Stimulated activated naive CD8-positive, alpha-beta T cell treated with anti-CD3 and anti-CD28 coated beads, Interleukin-15, amount 100 ng/mL, for 72 hours (primary cell): ENCODE measurements at places on chromosomes 4 and X.

DNA sequence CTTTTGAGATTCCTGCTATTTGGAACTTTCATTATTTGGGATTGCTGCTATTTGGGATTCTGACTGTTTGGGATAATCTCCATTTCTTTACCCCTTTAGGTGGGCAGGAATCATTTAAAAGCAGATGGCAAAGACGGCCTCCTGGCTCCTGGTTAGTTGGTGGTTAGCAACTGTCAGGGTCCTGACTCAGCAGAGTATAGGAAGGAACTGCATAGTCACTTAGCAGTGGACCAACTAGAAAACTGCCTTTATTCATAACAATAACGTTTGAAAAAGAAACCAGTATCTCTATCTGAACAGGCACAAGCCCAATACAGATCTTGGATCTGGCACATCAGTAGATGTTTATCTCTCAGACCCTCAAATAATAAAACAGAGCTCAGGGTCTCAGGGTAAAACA is 469.7 kb upstream of the FGF16 start:
- DNase-seq = no peak

- no peak for DNase-seq
These were observed 25.1 kb downstream of the TAB3 start for GRCh38 chrX:30863974-30864373.

DNA sequence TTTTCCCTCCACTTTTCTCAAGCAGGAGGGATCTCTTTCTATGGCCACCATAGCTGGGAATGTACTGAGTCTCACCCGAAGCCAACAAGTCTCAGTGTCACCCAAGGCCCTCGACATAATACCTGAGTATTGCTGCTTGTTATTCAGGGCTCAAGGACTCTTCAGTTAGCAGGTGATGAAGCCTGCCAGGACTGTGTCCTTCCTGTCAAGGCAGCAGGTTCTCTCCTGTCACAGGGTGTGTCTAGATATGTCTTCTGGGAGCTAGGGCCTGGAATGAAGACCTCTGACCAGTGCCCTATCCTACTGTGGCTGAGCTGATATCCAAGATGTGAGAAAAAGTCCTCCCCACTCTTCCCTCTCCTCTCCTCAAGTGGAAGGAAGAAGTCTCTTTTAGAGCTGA is 391.0 kb upstream of the DIPK2B start:
- DNase-seq = no peak

DNA sequence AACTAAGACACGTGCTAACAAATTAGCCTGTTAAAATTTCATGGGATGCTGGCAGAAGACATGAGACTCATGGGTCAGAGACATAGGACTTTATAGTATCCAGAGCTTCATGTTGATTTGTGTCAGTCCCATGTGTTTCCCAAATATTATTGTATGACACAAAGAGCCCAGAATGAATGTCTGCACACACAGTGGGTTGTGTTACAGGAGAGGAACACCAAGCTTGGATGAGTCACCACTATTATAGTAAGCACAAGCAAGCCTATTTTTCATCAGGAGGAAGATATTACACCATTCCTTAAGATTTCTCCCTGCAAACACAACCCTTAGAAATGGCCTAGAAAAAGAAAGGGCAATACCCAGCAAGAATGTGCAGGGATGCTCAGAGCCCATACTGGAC is 15.4 kb downstream of the BBS12 start:
- DNase-seq = no peak

DNA sequence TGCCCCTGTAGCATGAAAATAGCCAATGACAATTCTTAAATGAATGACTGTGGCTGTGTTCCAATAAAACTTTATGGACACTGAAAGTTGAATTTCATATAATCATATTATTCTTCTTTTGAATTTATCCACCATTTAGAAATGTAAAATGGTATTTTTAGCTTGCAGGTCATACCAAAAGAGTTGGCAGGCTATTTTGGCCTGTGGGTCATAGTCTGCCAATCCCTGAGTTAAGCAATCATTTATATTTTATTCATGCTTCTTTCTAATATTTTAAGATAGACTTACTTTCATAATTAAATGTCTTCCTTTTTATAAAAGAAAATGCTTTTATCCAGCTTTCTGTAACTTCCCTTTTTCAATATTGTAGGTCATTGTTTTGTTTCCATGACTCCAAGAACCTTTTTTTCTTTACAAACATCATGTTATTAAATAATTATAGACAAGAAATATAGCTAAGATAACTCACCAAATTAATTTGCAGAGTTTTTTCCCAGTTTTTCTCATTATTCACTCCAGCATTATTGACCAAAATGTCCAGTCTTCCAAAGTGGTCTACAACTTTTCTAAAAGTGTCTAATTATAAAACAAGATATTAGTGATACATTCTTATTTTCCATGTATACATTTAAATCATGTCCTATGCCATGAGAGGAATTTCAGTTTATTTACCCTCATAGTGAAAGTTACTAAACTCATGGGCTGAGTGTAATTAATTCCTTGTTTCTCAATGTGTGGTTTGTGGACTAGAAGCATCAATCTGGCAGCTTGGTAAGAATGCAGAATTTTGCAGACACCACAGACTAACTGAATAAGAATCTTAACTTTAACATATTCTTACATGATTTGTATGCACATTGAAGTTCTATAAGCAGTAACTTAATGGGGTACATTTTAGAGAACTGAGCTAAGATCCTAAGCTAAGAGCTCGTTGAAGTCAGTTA is 4.5 kb downstream of the HPGD start:
- DNase-seq = no peak

GRCh38 chr4:6246170-6246634 is 23.4 kb upstream of the WFS1 start:
- DNase-seq = no peak

DNA sequence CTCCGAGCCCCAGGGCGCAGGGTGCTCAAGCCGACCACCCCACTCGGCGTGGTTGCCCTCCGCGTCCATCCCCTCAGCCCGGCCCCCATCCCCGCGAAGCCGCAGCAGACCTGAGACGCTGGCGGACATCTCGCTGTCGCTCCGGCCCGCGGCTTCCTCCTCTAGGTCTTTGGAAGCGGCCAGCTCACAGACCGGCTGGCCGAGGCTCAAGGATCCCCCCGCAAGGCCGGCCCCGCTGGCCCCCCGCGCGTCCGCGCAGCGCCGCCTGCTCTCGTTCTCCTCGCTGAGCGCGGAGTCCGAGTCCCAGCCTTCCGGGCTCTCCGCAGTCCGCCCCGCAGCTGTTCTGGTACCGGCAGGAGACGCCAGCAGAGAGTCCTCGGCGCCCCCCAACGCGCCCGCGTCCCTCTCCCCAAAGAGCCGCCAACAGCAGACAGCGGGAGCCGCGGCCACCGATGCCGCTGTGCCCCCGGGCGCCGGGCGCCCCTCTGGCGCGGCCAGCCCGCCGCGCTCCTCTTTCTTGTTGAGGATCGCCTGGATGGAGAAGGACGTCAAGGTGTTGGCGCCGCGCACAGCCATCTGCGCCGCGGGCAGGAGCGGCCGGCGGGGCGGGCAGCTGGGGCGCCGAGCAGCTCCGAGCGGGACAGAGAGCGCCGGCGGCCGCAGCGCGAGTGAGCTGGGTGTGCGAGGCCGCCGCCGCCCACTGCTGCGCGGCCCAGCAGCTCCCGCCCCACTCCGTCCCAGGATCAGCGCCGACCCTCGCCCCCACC is at the start of gene NKX3-2:
Gene NKX3-2 (minus strand): TSS at position 670 of the 767 bp plus-strand sequence. CDS start 94 bp downstream, at position 576.
- DNase-seq = no peak

DNA sequence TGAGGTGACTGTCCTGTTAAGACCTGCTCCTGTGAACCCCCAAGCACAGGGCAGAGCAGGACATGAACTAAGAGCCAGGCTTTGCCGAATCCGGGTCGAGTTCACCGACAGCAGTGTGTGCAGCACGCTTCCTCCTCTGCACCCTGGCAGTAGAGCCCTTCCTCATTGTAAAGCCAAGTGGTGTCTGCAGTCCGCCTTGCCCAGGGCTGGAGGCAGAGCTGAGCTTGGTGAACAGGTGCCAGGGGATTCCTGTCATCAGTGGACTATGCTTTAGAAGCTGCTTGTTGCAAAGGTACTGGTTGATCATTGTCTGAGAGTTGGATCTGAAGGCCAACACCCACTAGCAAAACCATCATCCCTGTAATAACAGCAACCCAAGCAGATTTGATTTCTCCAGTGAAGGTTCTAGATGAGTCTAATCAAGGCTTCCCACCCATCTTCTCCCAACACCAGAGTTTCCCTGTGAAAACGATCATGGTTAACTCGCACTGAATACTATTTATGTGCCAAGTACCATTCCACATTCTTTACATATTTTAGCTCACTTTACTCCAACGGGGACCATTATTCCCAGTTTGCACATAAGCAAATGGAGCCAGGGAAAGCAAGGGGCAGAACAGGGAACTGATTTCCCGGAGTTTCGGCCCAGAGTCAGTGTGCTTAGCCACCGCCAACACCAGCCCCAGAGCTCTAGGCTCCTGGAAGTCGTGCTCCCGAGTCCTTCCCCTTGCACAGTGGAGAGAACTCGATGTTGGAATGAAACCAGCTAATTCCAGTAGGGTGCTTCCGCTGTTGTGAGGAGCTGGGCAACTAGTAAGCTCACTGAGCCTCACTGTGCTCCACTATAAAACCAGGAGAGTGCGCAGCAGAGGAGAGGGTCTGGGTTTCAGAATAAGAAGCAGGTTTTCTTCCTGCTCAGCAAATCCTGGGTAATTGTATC is 1.4 kb upstream of the SLC34A2 start:
- no peak for DNase-seq

GRCh38 chr4:25421816-25422525 is 44.9 kb downstream of the ANAPC4 start:
- DNase-seq = no peak

DNA sequence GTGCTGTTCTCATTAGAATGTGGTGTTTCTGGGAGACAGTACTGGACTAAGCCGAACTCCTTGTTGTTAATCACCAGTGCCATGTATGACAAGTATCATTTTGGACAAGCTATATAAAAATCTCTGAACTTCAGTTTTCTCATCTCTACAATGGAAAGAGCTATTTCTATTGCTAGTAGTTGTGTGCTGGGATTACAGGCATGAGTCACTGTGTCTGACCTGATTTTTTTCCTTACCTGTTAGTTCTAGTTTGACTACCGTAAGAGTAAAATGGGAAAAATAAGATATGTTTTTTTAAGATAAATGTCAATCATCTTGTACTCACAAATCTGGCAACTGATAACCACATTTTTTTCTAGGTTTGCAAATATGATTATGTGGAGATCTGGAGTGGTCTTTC is 192.3 kb downstream of the TLL1 start:
- DNase-seq = no peak

DNA sequence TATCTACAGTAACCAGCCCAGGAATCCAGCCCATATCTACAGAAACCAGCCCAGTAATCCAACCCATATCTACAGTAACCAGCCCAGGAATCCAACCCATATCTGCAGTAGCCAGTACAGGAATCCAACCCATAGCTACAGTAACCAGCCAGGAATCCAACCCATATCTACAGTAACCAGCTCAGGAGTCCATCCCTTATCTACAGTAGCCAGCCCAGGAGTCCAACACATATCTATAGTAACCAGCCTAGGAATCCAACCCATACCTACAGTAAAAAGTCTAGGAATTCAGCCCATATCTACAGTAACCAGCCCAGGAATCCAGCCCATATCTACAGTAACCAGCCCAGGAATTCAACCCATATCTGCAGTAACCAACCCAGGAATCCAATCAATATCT is 445.0 kb upstream of the BOD1L1 start:
- no peak for DNase-seq

- no peak for DNase-seq
These were observed 4.3 kb downstream of the ASB11 start for GRCh38 chrX:15311119-15311518.

DNA sequence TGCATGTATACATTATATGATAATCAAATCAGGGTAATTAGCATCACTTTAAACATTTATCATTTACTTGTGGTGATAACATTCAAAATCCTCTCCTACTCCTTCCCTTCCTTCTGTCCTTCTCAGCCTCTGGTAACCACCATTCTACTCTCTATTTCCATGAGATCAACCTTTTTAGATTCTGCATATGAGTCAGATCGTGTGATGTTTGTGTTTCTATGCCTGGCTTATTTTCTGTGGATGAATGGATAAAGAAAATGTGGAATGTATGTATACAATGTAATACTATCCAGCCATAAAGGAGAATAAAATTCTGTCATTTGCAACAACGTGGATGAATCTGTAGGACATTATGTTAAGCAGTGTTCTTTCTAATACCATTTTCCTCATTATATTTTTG is 123.9 kb downstream of the NAA11 start:
- DNase-seq = no peak

GRCh38 chr4:114019969-114020358 is 40.5 kb upstream of the ARSJ start:
- no peak for DNase-seq

GRCh38 chrX:11438767-11439166 is 145.6 kb downstream of the AMELX start:
- no peak for DNase-seq

GRCh38 chr4:139020384-139020783 is 4.8 kb downstream of the NOCT start:
- DNase-seq = no peak

DNA sequence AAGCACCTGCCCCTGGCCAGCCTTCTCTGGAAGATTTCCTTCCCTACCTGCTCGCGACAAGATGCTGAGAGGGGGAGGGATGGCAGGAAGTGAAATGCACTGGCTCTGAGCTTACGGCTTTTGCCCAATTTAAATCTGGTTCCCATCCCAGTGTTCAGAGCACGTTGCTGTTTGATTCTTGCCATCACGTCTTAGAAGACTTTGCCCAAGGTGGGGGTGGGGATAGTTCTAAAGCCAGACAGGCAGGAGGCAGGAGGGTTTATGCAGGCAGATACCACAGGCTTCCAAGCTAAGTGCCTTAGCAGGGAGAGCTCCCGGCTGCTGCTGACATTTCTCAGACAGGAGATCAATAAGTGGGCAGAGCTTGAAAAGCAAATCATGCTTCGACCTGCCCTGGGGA is 393.9 kb downstream of the MID1IP1 start:
- DNase-seq = no peak

- no peak for DNase-seq
These were observed 51.4 kb upstream of the SCRG1 start for GRCh38 chr4:173450281-173450680.

GRCh38 chrX:9352694-9353411 is 112.0 kb upstream of the TBL1X start:
- peak; percentile 27 for DNase-seq

- DNase-seq = peak; percentile 1
These were observed 90.6 kb downstream of the MID1IP1 start for GRCh38 chrX:38891641-38892413.

DNA sequence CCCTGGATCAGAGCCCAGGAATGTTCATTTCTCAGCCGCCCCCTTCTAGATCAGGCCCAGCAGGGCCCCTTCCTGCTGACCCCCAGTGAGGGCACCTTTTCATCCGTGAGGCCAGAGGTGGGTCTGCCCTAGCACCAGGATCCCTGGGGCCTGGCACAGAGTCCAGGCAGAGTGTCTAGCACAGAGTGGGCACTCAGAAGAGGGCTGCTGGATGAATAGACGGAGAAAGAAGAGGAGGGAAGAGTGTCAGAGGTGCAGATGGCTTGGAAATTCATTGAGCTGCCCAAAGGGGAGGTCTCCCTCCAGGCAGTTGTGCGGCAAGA is 106.5 kb downstream of the CPZ start:
- DNase-seq = no peak

- no peak for DNase-seq
These were observed 9.9 kb downstream of the LRPAP1 start for GRCh38 chr4:3522326-3522640.

- no peak for DNase-seq
These were observed 1.8 kb upstream of the GPR82 start for GRCh38 chrX:41722214-41722613.

GRCh38 chrX:28638775-28639174 is 51.5 kb downstream of the IL1RAPL1 start:
- no peak for DNase-seq
